Airway epithelial cell (primary cell): ENCODE measurements at places on chromosomes 3 and 15. TPM values are rescaled to one million over a fixed set of nuclear protein-coding genes. Genes with fewer than 3 reads are reported as not detected.

Gene DNAH12
- not detected in 2 replicates for total RNA-seq

Gene DPPA2
- total RNA-seq, result not detected in 2 replicates

Gene SH2D7
- total RNA-seq, result not detected in 2 replicates

Gene PIGB
- total RNA-seq, result 7.4 and 9.0 TPM in 2 replicates

Gene PEX5L
- total RNA-seq, result 0.07 TPM in 1 of 2 replicates, not detected in the other

Gene ARGFX
- not detected in 2 replicates for total RNA-seq

Gene NOX5
- total RNA-seq, result 0.14 TPM in 1 of 2 replicates, not detected in the other

Gene LRRC34
- total RNA-seq, result 0.51 and 0.85 TPM in 2 replicates
